M059J (cell line): ENCODE measurements at places on chromosomes 2 and 18. TPM values are rescaled to one million over a fixed set of nuclear protein-coding genes. Genes with fewer than 3 reads are reported as not detected.

The LOXL3 gene
- total RNA-seq: 43.9 and 66.9 TPM in 2 replicates

The DLX1 gene
- 5.6 and 6.8 TPM in 2 replicates for total RNA-seq

The TRAPPC8 gene
- total RNA-seq: 23.8 and 34.4 TPM in 2 replicates

The DPYSL5 gene
- not detected in 2 replicates for total RNA-seq

The ERICH2 gene
- total RNA-seq: not detected in 2 replicates

The EN1 gene
- total RNA-seq: 0.07 and 0.27 TPM in 2 replicates

The EMX1 gene
- total RNA-seq: not detected in 2 replicates

The ARHGEF4 gene
- 0.10 TPM in 1 of 2 replicates, not detected in the other for total RNA-seq

The SCYGR7 gene
- not detected in 2 replicates for total RNA-seq

The PIK3C3 gene
- 62.1 and 67.3 TPM in 2 replicates for total RNA-seq

The UGT1A9 gene
- 0.07 TPM in 1 of 2 replicates, not detected in the other for total RNA-seq

The GPR39 gene
- 8.2 and 10.7 TPM in 2 replicates for total RNA-seq

The MYO3B gene
- not detected in 2 replicates for total RNA-seq

The SERPINB13 gene
- total RNA-seq: not detected in 2 replicates

The NDC80 gene
- 52.0 and 65.8 TPM in 2 replicates for total RNA-seq
